ENCODE measurements at places on chromosomes 6 and 20. TPM values are rescaled to one million over a fixed set of nuclear protein-coding genes. Genes with fewer than 3 reads are reported as not detected.

GRCh38 chr6:25169553-25169952 lies 109.6 kb upstream of the CARMIL1 start:
- H3K4me3 ChIP-seq, result no peak overlapping the region
- peaks cover 38% of the 10 kb centered on the region for H3K4me1 ChIP-seq
- no peak for DNase-seq
- H3K36me3 ChIP-seq, result no peaks in the 10 kb centered on the region
- no peaks in the 10 kb centered on the region for H3K27me3 ChIP-seq

- no peaks in the 10 kb centered on the region for H3K36me3 ChIP-seq
- H3K4me1 ChIP-seq, result no peaks in the 10 kb centered on the region
- H3K27me3 ChIP-seq, result peaks cover 23% of the 10 kb centered on the region
These were observed 376.9 kb downstream of the RNGTT start for GRCh38 chr6:88586371-88587149.

DNA sequence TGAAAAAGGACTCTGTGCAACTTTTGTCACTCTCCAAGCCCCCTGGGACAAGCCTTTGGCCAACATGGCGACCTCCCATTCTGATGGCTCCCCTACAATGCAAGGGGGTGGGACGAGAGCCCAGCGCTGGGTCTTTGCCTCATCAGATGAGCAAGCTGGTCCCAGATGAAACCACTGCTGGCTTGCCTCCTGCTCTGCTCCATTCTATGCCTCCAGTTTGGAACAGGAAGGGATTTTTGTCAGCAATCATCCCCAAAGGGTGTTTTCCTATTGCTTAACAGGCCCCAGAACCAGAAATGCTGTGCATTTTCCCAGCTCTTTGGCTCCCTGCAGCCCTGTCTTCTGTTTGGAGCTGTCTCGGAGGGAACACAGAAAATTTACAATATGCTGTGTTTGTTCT lies 412.7 kb downstream of the MAFB start:
- no peak overlapping the region for H3K27ac ChIP-seq
- H3K36me3 ChIP-seq, result no peaks in the 10 kb centered on the region
- DNase-seq, result no peak
- peaks cover 58% of the 10 kb centered on the region for H3K4me1 ChIP-seq

DNA sequence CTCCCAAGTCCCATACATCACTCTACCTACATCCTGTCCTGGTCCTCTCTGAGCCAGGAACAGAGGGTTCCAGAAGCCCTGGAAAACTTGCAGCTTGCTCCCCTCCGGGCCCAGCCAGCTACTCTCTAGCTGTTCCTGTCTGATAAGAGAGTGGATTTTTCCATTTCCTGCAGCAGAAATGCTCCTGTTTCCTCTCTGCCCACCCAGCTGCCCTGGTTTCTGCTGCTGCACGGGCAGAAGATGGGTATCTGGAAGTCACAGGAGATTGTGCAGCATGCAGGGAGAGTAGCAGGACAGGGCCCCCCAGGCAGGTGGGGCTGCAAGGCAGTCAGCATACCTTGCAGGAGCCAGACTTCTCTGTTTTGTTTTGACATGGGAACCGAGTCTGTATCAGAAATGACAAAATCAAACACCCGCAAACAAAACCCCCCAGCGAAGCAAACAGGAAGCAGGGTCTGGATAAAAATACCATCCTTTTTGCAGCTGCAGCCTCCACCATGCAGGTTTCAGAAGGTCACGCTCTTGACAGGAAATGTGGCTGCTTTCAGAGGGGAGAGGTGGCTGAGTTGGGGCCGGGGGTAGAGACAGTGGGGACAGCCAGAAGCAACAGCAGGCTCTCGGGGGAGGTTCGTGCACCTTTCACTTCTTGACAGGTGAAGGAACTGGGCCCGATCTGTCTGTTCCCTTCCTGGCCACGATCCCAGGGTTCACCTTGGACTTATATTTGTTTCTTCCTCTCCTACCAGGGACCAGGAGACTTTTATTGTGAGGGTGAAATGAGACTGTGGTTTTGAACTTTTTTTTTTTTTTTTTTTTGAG lies 50.8 kb upstream of the FAM83D start:
- H3K4me3 ChIP-seq, result no peak overlapping the region

Gene BMP5
- total RNA-seq, result 4.9 TPM

Gene C6orf89
- total RNA-seq, result 39.1 TPM

Gene DHX16
- total RNA-seq, result 25.2 TPM

Gene WFDC12
- not detected for total RNA-seq

DNA sequence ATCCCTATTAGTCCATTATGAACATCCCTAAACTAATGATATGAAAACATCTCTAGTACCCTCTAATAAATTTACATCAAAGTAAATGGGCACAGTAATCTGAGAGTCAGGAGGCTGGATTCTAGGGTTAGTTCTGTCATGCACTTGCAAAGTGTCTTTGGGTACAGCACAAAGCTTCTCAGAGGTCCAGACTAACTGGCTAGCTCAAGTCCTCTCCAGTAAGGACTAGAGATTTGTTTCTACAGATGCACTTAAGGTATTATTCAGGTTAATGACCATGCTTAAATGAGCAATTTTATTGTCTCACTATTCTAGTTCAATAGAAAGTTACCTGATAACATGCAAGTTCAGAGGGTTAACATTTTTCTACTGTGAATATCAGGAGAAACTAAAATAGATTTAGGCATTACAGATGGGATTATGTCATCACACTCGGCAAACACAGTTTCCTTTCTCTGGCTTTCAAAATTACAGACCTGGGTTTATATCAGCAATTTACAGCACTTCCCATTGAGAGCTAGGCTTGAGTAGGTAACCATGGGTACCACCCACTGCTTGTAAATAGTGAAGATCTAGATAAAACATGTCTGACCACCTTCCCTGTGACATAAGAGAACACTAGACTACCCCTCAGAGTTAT lies 402.9 kb upstream of the RUNX2 start:
- H3K36me3 ChIP-seq, result peaks cover 2% of the 10 kb centered on the region
- peaks cover 24% of the 10 kb centered on the region for H3K4me1 ChIP-seq
- H3K27ac ChIP-seq, result peak overlapping the region; percentile 55
- no peak for DNase-seq

Gene HLA-DRB5
- total RNA-seq, result 0.77 TPM

Gene SLC17A3
- total RNA-seq, result not detected

Gene FHL5
- 4.5 TPM for total RNA-seq

All from mesothelial cell of epicardium (in vitro differentiated cells).